ENCODE measurements at places on chromosomes 1 and 21.

GRCh38 chr1:218557731-218558130 is 212.6 kb downstream of the TGFB2 start:
- DNase-seq = peak; percentile 7

DNA sequence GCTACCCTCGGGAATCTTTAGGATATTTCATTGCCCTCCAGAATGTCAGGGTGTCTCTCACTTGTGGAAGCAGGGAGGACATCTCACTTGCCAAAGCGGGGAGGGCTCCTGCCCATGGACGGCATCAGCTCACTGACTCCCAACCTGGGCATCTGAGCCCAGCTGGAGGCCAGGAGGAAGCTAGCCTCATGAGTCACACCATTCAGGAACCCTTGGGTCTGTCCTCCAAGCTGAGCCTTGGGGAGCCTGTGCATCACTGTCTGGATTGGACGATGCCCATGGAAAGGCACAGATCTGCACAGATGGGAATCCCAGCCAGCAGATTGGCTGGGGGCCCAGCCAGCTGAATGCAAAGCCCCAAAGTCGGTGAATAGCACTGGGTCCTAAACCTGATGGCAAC is 25.2 kb downstream of the WNT3A start:
- no peak for DNase-seq

DNA sequence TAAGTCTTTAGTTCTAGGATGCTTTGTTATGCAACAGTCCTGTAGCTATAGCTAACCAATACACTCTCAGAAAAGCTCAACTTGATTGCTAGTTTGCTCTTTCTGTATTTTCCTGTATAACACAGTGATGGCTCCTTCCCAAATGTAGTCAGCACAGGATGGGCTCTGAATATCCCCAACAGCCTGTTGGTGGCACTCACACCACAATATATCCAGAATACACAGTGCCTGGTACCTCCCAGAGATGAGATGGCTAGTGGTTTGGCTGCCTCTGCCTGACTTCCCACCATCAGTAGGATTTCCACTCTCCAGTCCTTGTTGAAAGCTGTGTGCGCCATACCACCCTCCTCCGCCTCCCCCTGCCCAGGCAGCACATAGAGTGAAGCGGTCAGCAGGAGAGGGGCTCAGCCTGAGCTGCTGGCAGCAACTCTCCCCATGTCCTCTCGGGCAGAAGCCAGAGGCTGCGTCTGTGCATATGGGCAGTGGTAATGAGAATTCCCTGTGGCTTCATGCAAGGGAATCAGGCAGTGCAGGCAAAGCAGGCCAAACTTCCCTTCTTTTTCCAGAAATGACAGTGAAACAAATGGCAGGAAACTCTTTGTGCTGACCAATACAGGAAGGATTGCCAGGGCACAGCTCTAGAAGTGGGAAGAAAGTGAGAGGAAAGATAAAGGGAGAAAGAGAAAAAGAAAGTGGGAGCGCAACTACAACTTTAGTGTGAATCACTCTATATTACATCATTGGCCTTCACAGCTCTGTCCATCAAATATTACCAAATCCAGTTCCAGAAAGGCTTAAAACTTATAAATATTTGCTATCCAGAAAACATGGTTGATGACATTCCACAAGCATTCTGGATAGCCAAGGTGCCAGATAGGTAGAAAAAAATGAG is 49.7 kb downstream of the LMX1A start:
- DNase-seq = no peak

DNA sequence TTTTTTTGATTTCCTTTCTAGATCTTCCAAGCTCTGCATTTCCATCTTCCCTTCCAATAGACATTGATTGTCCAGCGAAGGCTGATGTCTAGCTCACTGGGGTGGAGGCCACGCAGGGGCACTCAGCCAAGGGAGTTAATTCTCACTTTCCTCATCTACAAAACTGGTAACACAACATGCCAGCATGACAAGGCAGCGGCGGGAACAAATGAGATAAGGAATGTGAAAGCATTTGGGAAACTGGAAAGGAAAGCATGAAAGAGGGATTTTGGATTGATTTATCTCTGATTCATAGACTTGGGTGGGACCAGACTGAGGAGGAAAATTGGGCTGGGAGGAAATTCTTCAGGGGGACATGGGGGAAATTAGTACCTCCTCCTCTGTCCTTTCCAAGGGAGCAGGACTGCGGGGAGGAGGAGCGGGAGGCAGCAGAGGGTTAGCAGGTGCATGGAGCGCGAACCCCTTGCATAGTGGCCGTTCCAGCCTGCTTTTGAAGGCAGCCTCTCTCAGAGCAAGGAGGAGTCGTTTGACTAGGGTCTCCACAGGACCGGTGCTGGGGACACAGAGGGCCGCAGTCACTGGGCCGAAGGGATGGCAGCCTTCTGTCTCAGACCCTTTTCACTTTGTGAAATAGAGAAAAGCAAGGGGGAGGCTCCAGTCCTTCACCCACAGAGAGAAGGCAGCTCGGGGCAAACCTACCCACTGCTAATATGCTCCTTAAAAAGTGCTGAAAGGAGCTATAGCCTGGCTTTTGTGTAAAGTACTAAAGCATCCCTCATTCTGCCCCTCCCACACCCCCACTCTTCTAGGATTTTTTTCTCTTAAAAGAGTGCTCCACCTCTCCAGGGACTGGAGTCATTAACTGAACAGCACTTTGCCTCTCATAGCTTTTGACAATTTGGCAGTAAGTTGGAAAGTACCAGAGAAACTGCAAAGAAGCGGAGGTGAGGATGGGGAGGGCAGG is 89.2 kb downstream of the PLXNA2 start:
- DNase-seq = no peak

GRCh38 chr1:174005032-174005431 is 17.1 kb downstream of the RC3H1 start:
- DNase-seq = peak; percentile 94

GRCh38 chr1:115266729-115267421 is 71.2 kb downstream of the NGF start:
- DNase-seq = no peak

DNA sequence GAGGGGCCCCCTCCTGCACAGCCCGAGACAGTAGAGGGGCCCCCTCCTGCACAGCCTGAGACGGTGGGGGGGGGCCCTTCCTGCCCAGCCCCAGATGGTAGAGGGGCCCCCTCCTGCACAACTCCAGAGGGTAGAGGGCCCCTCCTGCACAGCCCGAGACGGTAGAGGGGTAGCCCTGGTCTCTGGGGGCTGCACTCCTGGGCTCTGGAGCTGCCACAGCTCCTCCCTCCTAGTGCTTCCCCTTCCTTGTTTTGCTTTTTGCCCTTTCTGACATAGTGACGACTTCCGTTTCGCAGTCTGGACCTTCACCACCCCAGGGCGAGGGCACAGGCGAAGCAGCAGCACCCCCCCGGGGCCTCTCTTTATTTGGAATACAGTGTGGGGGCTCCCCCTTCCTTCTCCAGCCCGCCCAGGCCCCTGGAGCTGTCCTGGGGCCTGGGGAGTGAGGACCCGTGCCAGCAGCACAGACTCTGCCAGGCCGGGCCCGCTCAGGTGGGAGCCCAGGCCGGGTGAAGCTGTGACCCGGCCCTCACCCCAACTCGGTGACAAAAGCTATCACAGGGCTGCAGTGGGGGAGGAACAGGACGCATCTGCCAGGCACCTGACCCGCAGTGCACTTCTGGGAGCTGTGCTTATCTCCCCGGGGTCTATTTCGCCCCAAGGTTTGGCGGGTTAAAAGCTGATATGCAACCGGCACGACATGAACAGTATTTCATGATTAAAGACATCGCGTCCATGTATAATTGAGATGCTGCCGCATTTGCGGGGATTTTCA is 1.1 kb upstream of the PRXL2B start:
- peak; percentile 52 for DNase-seq

GRCh38 chr1:117501281-117501680 is 104.6 kb upstream of the TENT5C start:
- DNase-seq = no peak

- DNase-seq = no peak
Observed at GRCh38 chr1:53477651-53478501, 18.7 kb downstream of the DMRTB1 start.

All from A673 (cell line).